ENCODE measurements at places on chromosomes 16 and 17.

GRCh38 chr17:34920676-34921075, 40.6 kb downstream of the CCT6B start:
- no peak for DNase-seq

DNA sequence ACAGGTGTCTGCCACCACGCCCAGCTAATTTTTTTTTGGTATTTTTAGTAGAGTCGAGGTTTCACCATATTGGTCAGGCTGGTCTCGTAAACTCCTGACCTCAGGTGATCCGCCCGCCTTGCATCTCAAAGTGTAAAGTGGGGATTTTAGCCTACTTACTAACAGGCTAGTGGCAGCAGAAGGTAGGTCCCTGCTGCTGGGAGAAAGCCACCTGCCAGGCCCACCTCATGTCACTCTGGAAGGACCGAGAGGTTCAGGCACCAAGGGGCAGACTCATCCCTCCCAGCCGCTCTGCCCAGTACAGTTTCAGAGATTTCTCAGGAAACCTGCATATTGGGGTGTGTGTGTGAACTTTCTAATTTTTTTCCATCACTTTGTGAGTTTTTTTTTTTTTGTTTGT, 2.1 kb upstream of the RCVRN start:
- no peak for DNase-seq

DNA sequence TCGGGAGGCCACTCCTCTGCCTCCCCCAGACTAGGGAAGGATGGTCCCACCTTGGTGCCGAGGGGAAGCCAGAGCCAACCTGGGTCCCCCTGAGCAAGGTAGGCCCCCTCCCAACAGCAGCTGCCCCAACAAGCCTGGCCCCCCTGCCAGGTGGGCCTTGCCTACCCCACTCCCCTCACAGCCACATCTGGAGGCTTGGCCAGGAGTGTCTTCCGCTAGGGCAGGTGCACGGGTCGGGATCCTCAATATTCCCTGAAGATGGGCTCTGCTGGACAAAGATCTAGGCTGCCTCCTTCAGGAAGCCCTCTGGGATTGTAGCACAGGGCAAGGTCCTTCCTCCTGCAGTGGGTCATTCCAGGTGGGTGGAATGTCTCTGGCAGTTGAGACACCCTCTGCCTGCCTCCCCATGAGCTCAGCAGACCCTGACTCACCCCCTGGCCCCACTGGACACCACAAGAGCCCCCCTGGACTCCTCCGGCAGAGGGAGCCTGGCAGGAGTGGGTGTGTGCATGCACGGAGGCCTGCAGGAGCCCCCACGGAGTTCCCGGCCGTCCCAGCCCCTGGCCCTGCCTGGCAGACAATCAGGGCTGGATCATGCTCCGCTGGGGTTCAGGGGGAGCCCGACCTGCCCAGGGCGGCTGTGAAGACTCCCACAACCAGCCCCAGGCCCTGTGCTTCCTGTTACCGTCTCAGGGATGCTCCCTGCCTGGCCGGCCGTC, 435 bp downstream of the C1QTNF8 start:
- DNase-seq: no peak

- DNase-seq: no peak
Measured at GRCh38 chr17:76883744-76884525, 15.7 kb downstream of the MGAT5B start.

- DNase-seq: no peak
Measured at GRCh38 chr16:23580391-23580790, 15.7 kb downstream of the NDUFAB1 start.

- no peak for DNase-seq
Measured at GRCh38 chr17:79981661-79982101, 54.0 kb downstream of the TBC1D16 start.

GRCh38 chr16:81018496-81018895, 11.5 kb downstream of the CENPN start:
- no peak for DNase-seq

DNA sequence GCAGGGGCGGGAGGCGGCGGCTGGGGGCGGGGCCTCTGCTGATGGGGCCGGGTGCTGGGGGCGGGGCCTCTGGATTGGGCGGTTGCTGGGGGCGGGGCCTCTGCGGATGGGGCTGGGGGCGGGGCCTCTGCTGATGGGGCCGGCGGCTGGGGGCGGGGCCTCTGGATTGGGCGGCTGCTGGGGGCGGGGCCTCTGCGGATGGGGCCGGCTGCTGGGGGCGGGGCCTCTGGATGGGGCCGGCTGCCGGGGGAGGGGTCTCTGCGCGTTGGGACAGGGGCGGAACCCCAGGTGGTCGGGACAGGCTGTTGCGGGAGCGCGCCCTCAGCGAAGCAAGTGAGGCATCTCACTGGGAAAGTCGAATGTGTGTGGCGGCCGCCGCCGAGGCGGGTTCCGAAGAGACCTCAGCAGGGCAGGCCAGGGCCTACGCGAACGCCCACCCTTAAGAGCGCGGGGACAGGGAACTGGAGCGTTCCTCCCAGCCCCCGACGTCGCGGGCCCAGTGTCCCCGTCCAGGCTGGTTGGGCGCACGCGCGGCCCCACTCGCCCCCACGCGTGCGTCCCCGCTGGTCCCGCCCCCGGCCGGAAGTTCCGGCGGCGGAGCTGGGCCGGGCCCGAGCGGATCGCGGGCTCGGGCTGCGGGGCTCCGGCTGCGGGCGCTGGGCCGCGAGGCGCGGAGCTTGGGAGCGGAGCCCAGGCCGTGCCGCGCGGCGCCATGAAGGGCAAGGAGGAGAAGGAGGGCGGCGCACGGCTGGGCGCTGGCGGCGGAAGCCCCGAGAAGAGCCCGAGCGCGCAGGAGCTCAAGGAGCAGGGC, at the start of gene STUB1:
TSS of gene STUB1 (plus strand) at position 597 of the 811 bp plus-strand sequence. CDS start at position 713, 116 bp downstream.
- peak; percentile 28 for DNase-seq

DNA sequence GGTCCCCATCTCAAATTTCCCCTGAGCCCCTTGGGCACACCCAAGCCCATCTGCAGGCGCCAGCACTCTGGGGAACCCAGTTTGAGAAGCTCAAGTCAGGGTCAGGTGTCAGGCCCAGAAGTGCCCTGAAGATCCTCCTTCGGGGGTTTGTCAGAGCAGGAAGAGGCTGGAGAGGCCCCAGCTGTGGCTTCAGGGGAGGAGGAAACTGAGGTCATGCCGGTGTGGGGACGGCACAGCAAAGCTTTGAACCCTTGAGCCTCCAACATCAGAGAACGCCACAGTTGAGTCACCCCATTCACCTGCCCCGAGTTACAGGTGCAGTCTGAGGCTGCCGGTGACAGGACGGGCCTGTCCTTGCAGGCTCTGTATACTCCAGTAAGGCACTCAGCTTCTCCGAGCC, 140.2 kb upstream of the CIBAR2 start:
- DNase-seq: no peak

- DNase-seq: no peak
Measured at GRCh38 chr17:46002311-46002972, 3.4 kb downstream of the STH start.

GRCh38 chr16:56331399-56331798, 93.9 kb downstream of the AMFR start:
- no peak for DNase-seq

DNA sequence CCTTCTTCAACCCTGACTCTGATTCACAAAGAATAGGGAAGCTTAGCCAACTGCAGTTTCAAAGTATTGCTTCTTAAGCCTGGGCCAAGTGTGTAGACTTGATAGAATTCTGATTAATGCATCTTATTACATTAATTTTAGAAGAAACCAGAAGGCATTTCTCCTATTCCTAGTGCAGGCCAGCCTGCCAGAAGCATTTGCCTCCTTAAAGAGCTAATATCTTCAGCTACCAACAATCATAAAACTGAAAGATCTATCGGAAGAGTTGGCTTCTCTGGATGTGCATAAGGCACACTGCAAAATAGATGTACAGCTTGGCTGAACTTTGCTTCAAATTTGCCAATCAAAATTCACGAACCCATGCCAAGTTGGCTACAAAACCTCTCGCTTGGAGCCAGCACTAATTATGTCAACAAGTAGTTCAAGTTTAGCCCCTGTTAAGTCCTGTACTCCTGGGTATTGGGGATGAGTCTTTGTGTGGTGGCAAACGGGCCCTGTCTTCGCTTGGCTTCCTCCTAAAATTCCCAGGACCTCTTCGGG, 717.8 kb downstream of the WWOX start:
- no peak for DNase-seq

DNA sequence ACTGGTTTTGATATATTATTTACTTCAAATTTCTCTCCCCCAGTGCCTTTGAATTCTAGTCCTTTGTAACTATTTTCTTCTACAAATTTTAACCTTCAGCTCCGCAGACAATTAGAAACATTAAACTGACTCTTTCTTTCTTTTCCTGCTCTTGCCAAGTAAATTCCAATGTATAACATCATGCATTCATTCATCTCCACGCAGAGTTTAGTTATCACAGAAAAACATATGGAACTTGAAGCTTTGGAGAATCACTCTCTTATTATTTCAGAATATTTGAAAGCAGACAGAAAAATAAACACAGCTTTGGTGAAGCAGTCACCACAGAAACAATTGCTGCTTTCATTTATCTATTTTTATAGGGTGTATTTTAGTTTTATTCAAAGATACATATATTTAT, 778.7 kb upstream of the CDH8 start:
- DNase-seq: no peak

DNA sequence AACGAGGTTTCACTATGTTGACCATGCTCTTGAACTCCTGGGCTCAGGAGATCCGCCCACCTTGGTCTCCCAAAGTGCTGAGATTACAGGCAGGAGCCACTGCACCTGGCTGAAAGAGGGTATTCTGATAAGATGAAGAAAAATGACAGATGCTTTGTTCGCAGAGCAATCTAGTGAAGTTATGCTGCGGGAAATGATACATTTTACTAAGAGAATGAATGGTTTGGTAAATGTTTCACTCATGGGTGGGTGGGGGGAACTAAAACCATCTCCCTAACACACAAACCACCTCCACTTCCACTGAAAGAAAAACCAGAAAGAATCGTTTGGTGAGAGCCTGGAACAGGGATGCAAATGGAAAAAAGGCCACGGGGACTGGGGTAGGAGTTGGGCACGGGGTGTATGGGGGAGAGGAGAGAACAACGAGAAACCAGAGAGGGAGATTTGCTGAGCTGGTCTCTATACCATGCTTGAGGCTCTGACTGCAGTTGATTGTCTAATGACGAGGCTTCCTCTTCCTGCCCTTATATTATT, 19.0 kb upstream of the XYLT2 start:
- DNase-seq: no peak

DNA sequence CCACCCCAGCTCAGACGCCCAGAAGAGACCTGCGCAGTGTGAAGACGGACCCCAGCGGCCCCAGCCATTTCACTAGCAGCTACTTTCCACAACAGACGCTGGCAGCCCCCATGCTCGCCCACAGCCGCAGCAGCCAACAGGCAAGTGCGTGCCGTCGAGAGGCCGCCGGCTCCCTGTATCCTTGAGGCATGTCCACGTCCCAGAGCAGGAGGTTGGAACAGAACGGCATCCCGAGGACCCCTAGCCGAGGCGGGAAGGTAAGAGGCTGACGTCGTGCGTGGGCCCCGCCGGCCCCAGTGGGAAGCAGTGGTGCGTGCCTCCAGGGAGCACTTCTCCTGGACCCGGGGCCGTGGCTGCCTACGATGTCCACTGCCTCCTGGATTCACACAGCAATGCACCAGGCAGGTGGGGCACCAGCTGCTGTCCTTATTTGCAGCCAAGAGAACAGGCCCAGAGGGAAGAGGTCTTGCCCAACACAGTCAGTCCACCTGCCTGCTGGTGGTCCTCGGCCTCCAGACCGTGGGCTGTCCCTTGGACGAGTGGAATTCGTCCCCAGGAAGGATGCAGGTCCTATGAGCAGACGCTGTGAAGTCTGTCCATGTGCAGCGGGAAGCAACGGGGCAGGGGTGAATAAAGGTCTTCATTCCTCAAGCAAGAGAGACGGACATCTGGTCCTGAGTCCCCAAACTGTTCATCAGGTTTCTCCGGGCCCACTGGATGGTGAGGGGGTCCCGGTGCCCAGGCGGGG, 38.5 kb downstream of the SLC7A5 start:
- no peak for DNase-seq

DNA sequence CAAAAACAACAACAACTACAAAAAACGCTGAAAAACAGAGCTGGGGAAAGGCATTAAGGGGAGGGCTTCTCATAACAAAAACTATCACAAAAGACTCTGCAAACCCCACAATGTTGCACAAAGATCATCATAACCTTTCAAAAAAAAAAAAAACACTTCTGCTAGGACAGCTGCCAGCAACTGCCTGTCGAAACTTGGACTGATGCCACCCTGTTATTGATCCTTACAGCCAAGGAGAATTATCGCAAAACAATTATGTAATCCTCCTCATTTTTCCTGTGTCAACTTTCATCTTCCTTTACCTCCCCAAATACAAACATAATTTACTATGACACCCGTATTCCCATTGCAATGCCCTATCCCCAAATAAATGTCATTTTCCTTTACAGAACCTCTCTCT, 9.3 kb downstream of the CCDC40 start:
- DNase-seq: no peak

DNA sequence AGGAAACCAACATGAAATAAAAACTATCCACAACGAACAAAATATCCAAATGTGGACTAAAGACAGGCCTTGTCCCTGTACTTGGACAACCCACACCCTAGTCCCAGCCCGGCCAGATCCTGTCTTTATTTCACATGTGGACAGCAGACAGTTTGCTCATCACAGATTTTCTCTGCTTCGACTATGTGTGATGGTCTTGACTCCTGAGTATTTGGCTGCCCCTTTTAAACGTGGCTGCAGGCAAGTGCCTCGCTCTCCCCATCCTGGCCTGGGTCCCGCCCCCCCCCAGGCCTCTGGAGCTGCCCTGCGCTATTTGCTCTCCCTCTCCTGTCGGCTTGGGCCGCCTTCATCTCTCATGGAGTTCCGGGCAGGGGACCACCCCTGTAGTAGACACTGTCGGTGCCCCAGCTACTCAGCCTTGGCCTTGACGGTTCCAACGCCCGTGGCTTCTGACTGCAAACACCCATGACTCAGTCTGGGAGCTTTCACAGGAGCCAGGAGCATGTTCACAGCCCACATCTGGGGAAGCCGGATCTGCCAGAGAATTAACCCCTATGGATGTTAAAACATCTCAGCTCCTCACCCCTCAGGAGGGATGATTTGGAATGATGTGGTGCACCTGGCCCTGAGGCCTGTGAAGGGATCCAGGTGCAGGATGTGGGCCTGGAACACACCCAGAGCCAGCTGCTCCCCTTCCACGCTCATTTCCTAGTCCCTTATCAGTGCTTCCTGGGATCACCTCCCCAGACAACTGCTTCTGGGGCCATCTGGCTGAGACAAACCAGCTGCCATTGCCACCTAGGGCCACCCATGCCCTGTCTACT, 229.7 kb upstream of the RPL38 start:
- DNase-seq: no peak

DNA sequence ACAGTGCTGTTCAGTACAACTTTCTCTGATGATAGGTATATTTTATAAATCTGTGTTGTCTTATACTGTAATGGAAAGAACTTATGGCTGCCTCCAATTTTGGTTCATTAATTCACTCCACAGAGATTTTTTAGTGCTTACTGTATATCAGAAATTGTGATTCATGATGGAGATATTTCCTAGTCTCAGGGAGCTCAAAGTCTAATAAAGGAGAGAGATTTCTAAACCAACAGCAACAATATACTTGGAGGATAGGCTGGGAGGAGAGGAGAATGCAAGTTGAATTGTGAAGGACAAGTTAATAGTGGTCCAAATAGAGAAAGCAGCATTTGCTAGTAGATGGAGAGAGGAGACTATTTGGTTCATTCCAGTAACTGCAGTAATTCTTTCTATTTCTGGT, 63.5 kb downstream of the TANC2 start:
- DNase-seq: no peak
